ENCODE measurements at places on chromosomes 12 and 14.

DNA sequence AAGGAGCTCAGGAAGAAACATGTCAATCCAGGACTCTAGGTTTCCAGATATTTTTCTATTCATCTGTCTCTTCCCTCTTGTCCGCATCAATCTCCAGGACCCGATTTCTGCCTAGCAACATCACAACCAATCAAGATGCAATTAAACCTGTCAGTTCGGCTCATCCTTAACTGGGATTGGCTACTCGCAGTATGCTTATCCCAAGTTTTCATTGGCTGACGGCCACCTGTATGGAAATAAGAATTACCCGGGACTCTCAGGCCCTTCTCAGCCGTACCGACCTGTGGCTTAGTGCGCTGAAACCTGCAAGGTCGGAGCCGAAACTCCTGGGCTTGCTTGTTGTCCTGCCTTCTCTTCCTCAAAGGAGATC is 20.4 kb upstream of the ATP5MC2 start:
- no peak for DNase-seq

- DNase-seq: no peak
Observed at GRCh38 chr14:83887866-83888265, 1642.1 kb upstream of the FLRT2 start.

- DNase-seq: no peak
Observed at GRCh38 chr12:108525681-108526080, 10.6 kb downstream of the FICD start.

GRCh38 chr12:131833896-131834641 is 5.9 kb downstream of the MMP17 start:
- DNase-seq: no peak

DNA sequence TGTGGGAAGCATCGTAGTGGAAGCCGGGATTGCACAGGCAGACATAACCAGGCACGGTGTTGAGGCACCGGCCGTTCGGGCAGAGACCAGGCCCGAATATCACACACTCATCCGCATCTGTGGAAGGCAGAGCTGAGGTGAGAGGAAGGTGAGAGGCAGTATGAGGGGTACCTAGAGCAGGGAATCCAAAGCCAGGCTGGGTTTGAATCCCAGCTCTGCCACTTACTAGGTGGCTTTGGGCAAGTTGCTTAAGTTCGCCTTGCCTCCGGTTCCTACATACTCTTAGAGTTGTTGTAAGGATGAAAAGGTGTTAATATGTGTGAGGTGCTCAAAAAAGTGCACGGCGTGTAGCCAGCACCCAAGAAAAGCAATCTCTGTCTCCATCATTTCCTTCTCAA is 10.4 kb downstream of the ISCA2 start:
- peak; percentile 4 for DNase-seq

DNA sequence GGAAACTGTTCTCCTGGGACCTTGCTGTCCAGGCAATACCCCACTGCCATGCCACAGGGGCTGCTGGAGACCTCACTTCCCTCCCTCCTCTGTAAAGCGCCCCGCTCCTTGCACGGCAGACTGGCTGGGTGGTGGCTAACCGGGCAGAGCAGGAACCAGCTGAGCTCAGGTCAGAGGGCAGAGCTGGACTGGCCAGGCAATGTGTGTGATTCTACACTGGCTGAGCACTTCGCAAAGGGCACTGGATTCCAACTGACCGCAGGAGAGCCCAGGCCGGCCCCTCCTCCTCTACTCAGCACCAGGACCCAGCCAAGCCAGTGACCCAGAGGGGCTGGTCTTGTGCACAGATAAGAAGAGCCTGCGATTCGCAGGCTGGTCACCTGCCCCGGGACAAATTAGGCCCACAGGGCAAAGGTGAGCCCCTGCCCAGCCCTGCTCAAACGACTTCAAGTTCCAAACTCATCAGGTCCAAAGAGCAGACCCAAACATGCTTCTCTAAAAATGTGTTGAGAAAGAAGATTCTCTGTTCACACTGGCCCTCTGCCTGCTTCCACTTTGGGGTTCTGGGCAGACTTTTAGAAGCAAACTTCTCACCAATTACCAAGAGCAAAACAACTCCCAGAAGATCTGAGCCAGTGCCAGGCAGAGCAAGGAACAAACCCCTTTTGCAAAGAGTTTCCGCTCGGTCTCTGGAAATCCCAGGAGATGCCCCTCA is 54.9 kb upstream of the DIO3 start:
- peak; percentile 4 for DNase-seq

- DNase-seq: no peak
Observed at GRCh38 chr12:57807285-57807684, 11.2 kb downstream of the AVIL start.

DNA sequence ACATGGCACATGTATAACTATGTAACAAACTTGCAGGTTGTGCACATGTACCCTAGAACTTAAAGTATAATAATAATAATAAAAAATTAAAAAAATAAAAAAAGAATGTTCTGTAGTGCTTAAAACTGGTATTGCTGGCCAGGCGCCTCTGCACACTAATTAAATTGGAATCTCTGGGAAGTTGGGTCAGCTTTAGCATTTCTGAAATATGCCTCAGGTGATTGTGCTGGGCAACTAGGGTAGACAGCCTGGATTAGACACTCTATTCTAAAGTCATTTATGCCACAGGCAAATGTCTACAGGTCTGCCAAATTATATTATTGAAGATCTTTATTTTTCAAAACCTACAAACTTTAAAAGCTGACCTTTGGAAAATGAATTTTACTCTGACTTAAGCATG is 55.3 kb downstream of the PPM1H start:
- no peak for DNase-seq

GRCh38 chr12:123075087-123075645 is 75.7 kb downstream of the PITPNM2 start:
- DNase-seq: no peak

DNA sequence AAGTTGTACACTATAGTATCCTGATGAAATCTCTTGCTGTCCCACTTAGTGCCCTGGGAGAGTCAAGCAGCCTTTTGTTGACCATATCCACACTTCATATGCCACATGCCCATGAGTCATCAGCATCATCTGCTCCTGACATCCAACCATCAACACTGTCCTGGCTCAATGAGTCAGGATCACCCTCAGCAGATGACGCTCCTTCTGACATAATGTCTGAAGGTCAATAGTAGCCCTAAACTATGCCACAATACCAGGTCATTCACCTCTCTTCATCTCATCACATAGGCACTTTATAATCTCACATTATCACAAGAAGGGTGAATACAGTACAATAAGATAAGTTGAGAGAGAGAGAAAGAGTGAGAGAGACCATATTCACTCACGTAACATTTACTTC is 369.0 kb upstream of the FAR2 start:
- DNase-seq: no peak

Measured in activated naive CD4-positive, alpha-beta T cell treated with anti-CD3 and anti-CD28 coated beads, Interleukin-2, amount 50 U/mL, for 16 hours (primary cell).